ENCODE measurements at places on chromosomes 5 and 9.

DNA sequence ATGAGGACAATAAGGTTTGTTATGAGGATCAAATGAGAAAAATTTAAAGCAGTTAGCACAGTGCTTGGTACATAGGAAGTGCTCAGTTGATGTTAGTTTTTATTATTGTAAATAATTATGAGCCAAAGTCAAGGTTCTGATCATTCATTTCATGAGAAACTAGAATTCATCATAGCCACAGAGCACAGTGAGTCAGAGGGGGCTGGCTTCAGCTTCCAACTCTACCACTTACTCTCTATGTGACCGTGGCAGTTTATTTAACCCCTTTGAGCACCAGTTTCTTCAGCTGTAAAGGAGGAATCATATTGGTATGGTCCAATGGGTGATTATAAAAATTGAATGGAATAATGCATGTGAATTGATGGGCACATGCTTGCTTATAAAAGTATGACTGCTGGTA, 39.4 kb downstream of the KLHL3 start:
- no peak for DNase-seq

DNA sequence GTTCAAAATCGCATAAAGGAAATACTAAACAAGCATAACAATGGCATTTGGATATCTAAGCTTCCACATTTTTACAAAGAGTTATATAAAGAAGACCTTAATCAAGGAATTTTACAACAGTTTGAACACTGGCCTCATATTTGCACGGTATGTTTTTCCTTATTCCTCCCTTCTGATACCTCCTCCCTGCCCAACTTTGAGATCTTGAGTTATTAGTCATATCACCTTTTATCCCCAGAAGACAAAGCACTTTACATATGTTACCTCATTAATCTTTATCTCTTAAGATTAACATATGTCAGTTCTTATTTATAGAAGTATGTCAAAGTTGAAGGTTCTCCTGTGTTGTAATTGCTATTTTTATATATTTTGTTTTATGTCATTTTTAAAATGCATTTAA, 29.8 kb downstream of the TDRD7 start:
- DNase-seq, result no peak

- no peak for DNase-seq
These were observed 116.6 kb upstream of the GAS1 start for GRCh38 chr9:87063871-87064270.

DNA sequence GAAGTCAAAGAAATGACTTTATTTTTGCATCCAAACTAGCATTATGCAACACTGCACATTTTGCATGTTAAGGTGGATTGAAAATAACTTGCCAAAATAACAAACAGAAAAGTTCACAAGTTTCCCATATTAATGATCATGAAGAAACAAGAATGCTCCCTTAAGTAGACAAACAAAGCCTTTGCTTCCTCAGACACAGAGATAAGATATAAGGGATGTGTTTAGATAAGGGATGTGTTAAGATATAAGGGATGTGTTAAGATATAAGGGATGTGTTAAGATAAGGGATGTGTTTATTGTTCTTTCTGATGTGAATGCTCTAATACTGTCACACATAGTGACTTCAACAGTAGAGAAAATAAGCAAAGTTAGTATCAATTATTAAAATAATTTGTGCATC, 174.8 kb downstream of the GABRG2 start:
- DNase-seq, result no peak

DNA sequence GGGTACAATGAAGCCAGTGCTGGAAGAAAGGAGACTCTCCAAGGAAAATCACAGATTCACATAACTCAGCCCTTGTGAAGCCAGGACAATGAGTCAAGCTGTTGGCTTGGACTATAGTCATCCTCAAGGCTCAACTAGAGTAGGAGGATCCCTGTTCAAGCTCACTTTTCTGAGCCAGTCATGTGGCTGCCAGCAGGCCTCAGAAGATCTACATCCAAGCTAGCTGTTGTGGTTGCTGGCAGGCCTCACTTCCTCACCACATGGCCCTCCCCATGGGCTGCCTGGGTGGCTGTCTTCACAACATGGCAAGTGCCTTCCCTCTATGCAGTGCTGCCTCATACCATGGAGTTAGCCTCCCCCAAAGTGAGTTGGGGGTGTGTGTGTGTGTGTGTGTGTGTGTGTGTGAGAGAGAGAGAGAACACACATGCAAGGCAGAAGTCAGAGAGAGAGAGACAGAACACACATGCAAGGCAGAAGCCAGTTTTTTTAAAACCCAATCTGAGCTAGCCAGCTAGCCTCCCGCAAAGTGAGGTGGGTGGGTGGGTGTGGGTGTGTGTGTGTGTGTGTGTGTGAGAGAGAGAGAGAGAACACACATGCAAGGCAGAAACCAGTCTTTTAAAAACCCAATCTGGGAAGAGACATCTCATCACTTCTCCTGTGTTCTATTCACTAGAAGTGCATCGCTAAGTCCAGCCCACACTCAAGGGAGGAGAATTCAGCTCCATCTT, 17.1 kb downstream of the SCAI start:
- peak; percentile 38 for DNase-seq

GRCh38 chr9:12425878-12426864, 267.0 kb upstream of the TYRP1 start:
- DNase-seq, result no peak

- DNase-seq, result no peak
These were observed 10.7 kb upstream of the TOR4A start for GRCh38 chr9:137266585-137267453.

GRCh38 chr9:132037458-132037857, 42.2 kb downstream of the MED27 start:
- no peak for DNase-seq

DNA sequence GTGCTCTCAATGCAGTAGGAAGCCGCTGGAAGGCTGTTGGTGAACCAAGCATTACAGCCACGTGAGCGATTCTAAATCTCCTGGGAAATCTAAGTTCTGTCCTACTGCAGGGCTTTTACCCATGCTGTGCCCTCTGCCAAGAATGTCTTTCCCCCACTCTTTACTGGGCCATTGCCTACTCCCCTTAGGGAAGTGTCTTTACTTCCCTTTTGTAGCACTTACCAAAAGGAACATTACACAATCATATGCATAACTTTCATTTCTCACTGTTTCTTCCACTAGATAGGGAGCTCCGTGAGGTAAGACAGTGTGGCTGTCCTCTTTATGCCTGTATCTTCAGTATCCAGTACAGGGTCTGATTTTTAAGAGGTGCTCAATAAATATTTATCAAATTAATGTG, 241.7 kb upstream of the NR4A3 start:
- DNase-seq, result no peak

GRCh38 chr5:167943343-167943742, 348.1 kb upstream of the WWC1 start:
- DNase-seq, result no peak

- no peak for DNase-seq
These were observed 17.1 kb upstream of the MATR3 start for GRCh38 chr5:139276426-139276825.
